ENCODE measurements at places on chromosomes 7 and 10.

DNA sequence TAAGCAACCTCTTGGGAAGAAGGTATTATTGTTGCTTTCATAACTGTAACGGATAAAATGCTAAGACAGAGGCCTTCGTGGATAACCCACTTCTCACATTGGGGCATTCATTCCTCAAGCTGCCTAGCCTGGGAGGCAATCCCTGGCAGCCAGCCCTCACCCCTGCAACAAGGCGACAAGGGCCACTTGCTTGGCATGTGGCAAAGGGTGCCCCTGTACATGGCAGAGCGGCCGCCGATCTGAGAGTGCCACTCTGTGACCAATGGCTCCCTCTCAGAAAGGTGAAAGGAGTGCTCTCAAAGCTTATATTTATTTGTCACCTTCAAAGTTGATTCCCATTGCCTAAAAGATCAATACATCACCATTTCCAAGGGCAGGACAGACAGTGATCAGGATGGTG, 31.9 kb downstream of the EBF3 start:
- no peak for DNase-seq

DNA sequence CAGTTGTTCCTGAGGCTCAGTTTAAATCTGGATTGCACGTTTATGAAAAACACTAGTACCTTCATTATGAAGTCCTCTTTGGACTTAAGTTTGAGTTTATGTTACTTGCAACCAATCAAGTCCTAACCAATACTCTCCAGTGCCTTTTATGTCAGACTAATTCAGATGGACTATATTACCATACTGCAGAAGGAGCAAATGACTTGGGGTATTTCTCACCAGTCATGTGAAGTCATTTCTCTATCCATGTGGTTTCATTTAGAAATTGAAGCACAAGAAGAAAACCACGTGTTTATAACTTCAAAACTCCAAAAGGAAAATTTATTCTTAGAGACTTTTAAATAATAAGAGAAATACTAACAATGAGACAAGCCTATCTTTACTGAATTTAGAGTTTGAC, 201.6 kb downstream of the MBL2 start:
- DNase-seq = no peak

DNA sequence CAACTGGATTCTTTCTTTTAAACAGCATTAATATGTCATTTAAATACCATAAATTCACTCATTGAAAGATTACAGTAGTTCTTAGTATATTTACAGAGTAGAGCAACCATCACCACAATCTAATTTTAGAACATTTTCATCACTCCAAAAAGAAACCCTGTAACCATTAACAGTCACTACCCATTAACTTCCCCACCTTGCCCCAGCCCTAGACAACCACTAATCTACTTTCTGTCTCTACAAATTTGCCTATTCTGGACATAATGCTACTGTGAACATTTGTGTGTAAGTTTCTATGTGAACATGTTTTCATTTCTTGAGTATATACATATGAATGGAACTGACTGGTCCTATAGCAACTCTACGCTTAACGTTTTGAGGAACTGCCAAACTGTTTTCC, 42.4 kb downstream of the P4HA1 start:
- no peak for DNase-seq

DNA sequence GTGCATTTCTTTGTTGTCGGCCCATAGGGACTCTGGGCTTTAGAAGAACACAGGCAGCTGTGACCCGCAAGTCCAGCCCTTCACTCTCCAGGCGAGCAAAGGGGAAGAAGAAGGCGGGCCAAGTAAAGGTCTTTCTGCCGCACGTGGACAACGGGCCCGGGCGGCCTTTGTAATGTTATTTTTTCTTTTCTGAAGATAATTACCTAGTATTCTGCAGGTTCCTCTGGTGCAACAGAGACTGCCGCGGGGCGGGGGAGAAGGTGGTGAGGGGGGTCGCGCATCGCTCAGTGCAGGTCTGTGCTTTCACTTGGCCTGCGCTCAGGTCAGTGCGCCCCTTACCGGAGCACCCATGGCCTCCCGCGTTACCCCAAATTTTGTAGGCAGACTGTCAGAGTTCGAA, 7.1 kb upstream of the TBX20 start:
- no peak for DNase-seq

DNA sequence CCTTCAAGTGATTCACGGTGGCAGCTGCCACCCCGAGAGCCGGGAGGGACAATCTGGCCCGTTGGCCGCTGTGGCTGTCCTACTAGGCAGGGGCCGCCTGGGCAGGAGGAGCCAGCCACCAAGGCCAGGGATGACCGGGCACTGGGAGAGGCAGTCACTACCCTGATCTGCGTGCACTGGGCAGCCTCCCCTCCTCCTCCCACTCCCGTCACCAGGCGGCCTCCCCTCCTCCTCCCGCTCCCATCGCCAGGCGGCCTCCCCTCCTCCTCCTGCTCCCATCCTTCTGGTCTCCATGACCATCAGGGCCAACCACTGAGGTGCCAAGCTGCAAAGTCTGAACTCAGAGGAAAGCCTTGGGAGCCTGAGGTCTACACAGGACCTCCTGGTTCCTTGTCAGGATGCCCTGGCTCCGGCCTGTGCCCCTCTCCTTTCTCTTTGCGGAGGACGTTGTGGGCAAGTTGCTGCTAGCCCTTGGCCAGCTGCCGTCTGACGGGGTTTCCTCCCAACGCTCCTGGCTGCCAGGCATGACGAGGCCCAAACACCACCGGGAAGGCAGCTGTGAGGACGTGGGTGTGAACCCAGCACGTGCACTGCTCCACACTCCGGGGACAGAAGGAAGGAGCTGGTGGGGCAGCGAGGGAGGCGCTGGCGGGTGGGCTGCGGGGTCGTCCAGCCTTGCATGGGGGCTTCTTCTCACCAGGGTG, 131.1 kb downstream of the WDR37 start:
- DNase-seq = no peak

DNA sequence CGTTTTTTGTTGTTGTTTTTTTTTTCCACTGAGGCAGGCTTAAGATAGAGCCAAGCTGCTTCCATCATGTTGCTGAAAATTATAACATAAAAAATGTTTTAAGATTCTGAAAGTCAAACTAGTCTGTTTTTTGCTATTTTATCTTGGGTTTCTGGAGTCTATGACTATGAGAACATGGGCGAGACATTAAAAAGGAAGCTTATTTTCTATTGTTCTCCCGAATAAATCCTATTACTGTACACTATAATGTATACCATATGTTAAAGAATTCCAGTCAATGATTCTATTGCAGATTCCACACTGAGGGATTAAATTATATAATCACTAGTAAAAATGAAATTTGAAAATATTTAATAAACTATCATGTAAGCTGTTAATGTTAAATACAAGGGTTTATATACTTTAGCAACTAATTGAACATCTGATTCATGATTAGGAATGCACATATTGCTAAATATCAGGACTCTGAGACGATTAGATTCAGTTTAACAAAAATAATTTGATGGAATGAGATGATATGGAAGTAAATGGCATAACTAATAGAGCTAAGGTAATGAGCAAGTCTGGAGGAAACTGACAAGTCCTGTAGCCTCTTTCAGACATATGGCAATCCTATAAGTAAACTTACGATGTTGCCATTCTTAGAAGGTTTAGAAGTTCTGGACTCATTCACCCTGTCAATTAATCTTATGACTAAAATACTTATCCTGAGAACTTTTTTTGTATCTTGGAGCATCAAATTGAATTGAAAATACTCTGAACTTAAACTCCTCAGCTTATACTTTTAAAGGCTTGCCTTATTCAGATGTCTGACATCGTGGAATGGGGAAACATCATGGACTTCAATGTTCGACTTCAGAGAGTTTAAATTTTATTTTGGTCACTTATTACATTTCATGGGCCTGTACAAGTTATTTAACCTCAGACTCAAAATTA, 294.8 kb upstream of the DGKB start:
- DNase-seq = no peak

- no peak for DNase-seq
Observed at GRCh38 chr10:117298219-117298618, 57.3 kb downstream of the SLC18A2 start.

DNA sequence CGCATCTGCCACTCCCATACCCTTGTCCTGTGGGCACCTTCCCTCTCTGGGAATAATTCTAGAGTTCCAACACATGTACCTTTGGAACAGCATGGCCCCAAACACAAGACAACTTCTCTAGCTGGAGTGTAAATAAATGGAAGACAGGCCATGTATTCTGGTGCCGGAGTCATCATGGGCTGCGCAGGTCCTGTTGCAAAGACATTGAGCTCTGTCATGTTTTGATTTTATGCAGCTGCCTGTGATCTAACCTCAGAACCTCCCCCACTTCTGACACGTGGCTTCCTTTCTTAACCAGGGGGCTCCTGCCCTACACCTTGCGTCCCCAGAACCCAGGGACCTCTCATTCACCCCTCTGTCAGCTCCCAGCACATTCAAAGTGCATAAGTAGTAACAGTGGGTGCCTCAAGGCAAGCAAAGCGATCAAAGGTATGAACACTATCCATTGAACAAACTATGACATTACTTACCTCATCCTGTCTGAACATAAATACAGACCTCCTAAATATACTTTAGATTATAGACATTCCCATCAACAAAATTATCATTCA, 219.9 kb downstream of the FGFR2 start:
- DNase-seq = no peak

- DNase-seq = no peak
Observed at GRCh38 chr7:113464096-113464855, 345.9 kb upstream of the SMIM30 start.

DNA sequence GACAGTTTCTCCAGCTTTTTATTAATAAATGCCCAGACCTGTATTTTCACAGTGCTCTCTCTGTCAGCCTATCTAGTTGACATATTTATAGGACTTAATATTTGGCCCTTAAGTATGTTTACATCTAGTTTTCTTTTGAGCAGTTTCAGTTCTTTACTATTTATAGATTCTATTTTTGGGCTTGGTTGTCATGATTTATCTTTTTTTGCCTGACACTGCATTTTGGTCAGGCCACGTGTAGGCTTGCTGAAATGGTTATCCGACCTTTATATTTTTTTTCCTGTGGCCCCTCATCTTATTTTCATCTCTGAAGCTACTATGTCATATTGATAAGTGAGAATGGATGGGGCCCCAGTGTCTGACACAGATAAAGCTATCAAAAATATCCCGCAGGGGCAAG, 515.4 kb upstream of the FZD8 start:
- DNase-seq = no peak

DNA sequence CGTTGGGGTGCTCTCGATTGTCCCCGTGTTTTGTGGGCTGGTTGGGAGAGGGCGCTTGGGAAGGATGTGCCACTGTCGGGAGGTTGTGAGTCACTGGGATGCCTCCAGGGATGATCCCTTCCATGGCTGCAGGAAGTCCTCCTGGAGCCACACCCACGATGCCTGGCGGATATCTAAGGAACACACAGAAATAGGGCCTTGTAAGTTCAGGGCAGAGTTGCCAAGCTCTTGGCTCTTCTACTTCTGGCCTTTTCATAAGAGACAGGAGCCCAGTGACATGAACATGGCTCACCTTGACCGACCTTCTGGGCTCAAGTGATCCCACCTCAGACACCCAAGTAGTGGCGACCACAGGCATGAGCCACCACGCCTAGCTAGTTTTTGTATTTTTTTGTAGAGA, 47.6 kb downstream of the ZRANB1 start:
- no peak for DNase-seq

DNA sequence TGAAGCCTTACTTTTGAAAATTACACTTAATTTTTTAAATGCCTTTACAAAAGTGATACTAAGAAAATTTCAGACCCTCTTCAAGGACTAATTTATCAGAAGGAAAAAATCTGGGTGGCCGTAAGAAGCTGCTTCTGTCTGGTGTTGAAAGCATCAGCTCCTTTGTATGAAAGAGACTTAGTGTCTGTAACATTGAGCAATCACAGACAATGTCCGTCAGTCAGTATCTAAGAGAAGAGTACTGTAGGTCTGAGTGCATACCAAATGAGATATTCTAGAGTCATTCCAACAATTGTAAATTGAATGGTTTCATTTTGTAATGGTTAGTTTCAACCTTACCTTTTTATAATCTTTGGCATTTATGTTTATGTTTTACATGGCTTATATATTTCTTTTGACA, 11.1 kb upstream of the MDFIC start:
- DNase-seq = no peak

- no peak for DNase-seq
Observed at GRCh38 chr10:22652988-22653481, 61.3 kb downstream of the PIP4K2A start.

DNA sequence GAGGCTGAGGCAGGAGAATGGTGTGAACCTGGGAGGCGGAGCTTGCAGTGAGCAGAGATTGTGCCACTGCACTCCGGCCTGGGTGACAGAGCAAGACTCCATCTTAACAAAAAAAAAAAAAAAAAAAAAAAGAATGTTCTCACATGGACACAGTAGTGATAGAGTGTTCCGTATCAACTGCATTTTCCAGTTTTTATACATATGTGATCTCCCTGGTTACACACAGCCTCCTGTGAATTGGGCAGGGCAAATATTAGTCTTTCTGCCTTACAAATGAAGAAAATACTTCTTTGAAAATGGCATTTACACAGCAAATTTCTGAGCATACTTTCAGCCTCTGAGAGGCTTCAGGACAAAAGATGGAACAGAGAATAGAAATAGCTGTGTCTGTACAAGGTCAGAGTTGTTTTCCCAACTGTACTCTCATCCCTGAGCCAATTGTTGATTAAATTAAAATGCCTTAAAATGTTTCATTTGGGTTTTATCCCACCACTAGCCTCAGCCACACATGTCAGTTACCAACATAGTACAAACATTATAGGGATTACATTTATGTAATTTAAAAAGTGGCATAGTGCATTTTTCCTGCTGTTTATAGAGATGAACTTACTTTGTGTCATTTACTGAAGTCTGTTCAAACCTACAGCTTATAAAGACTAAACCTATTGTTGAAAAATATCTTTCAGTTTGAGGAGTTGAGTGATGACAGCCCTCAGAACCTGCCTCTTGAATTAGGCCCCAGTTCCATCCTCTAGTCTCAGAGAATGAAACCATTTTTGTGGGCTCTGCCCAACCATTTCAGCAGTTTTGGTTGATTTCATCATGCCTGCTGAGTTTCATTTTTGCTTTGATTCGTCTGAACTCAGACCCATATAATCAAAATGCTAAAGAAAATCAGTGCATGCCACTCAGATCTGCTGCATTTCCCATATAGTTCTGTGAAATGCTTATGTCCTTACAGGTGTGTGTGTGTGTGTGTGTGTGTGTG, 609.4 kb upstream of the C7orf33 start:
- DNase-seq = no peak

GRCh38 chr7:50389961-50390360, 60.2 kb downstream of the FIGNL1 start:
- DNase-seq = no peak

DNA sequence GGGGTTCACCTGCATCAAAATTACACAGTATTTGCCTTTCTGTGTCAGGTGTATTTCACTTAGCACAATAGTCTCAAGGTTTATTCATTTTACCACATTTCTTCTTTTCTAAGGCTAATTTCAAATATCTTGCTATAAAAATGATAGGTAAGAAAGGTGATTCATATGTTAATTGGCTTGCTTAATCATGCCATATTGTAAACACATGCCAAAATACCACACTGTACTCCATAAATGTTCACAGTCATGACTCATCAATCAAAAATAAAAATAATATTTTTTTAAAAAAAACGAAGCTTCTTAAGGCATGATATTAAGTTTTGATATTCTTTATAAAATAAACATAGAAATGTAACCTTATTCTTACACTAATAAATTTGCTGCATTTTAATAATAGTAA, 947.1 kb downstream of the GRM8 start:
- DNase-seq = no peak

Data from stimulated activated CD4-positive, alpha-beta T cell treated with anti-CD3 and anti-CD28 coated beads, Interleukin-12 subunit alpha, Interleukin-12 subunit beta, amount 100 ng/mL, for 24 hours (primary cell).